ENCODE measurements at places on chromosomes 5 and 9. TPM values are rescaled to one million over a fixed set of nuclear protein-coding genes. Genes with fewer than 3 reads are reported as not detected.

- no peak for DNase-seq
These were observed 15.1 kb downstream of the SLC28A3 start for GRCh38 chr9:84325347-84325973.

- DNase-seq = no peak
These were observed 48.8 kb downstream of the FAM81B start for GRCh38 chr5:95439801-95440493.

GRCh38 chr9:83367326-83367725, 170.9 kb downstream of the FRMD3 start:
- no peak for DNase-seq

GRCh38 chr5:89281766-89282553, 399.0 kb upstream of the MEF2C start:
- DNase-seq = no peak

GRCh38 chr9:124632077-124632621, 125.0 kb upstream of the NR5A1 start:
- no peak for DNase-seq

- no peak for DNase-seq
These were observed 3.5 kb downstream of the RPL7A start for GRCh38 chr9:133351526-133351907.

DNA sequence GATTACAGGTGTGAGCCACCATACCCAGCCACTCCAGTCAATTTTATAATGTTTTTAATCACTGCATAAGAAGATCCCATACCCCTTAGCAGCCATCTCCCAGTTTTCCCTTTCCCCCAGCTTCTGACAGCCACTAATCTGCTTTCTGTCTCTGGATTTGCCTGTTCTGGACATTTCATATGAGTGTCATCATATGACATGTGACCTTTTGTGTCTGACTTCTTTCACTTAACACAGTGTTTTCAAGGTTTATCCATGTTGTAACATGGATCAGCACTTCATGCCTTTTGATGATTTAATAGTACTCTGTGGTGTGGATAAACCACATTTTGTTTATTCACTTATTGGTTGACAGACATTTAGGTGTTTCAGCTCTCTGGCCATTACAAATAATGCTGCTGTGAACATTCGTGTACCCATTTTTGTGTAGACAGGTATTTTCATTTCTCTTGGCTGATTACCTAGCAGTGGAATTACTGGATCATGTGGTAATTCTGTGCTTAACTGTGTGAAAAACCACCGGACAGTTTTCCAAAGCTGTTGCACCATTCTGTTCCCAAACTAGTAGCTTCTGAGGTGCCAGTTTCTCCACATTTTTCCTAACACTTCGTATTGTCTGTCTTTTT, 8.6 kb downstream of the SUSD3 start:
- no peak for DNase-seq

REXO4 gene
- 22.5 TPM for total RNA-seq

UNC13B gene
- total RNA-seq = 5.4 TPM

Data from activated naive CD4-positive, alpha-beta T cell treated with anti-CD3 and anti-CD28 coated beads for 36 hours (primary cell).